ENCODE measurements at places on chromosomes 12 and 14. TPM values are rescaled to one million over a fixed set of nuclear protein-coding genes. Genes with fewer than 3 reads are reported as not detected.

The MUCL1 gene
- not detected for total RNA-seq

The KRT5 gene
- total RNA-seq, result not detected

The GPR137C gene
- 0.34 TPM for total RNA-seq

The REC8 gene
- total RNA-seq, result 27.8 TPM

The SLC25A47 gene
- not detected for total RNA-seq

The SIX6 gene
- not detected for total RNA-seq

The CLEC4A gene
- total RNA-seq, result 1.3 TPM

The LHX5 gene
- not detected for total RNA-seq

The LMO3 gene
- total RNA-seq, result not detected

The TMPRSS12 gene
- total RNA-seq, result not detected

The RNU4-1 gene
- 2,369 TPM for total RNA-seq

- DNase-seq, result no peak
These were observed 776 bp downstream of the RDH5 start for GRCh38 chr12:55720894-55721444.

DNA sequence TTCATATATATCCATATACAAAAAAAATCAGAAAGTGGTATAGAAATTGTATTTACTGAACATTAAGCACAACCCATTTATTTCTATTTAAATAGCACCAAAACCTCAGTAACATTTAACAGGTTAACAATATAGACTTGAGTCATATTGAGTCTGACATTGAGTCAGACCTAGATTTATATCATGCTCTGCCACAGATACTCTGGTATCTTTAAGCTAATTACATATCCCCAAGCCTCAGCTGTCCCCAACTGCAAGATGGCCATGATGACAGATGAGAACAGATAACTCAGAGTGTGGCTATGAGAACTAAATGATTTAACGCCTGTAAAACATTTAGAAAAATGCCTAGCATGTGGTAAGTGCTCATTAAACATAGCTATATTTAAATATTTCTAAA lies 40.3 kb downstream of the IFNG start:
- no peak for DNase-seq

- no peak for DNase-seq
These were observed 89.2 kb downstream of the CFAP54 start for GRCh38 chr12:96578526-96579125.

DNA sequence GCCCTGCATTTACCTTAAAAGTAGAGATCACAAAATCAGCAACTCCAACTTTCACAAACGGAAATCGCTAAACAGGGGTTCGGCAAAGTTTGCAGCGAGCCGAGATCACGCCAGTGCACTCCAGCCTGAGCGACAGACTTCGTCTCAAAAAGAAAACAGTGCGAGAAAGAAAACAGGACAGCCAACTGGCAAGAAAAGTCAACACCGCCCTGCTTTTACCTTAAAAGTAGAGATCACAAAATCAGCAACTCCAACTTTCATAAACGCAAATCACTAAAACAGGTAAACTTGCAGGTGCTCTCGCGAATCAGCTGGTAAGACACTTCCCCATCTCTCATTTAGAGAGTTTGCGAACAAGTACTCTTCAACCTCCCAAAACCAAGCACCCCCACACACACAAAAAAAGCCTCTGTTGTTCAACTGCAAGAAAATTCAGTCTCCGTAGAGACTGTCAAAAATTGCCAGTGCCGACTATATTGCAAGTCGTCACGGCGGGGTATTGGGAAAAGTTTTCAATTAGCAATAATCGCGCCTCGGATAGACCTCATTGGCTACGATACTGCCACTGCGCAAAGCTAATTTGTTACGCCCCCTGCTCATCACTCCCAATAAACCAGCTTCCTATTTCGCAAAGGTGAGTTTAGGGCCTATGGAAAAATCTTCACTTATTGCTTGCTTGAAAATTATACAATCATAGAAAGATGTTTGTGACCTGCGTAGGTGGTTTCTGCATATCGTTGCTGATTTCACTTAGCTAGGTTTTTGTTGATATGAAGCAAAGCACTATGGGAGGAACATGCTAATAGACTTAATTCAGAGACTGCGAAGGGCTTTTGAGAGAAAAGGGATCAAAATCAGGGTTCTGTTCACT lies at the start of gene RNU4-1:
Gene RNU4-1 (minus strand): TSS at position 577 of the 871 bp plus-strand sequence.
- DNase-seq, result peak; percentile 74

GRCh38 chr14:46048127-46048526 lies 603.5 kb downstream of the RPL10L start:
- no peak for DNase-seq

GRCh38 chr12:96103067-96103644 lies 67.8 kb upstream of the LTA4H start:
- no peak for DNase-seq

GRCh38 chr12:22334410-22335100 lies at the start of gene ST8SIA1:
Gene ST8SIA1, minus strand, starts transcription at chr12:22334707. Its CDS starts 475 bp downstream, at chr12:22334232.
- peak; percentile 11 for DNase-seq

- no peak for DNase-seq
These were observed 17.1 kb downstream of the DICER1 start for GRCh38 chr14:95140060-95140858.

GRCh38 chr14:85895603-85896002 lies 365.7 kb downstream of the FLRT2 start:
- no peak for DNase-seq

DNA sequence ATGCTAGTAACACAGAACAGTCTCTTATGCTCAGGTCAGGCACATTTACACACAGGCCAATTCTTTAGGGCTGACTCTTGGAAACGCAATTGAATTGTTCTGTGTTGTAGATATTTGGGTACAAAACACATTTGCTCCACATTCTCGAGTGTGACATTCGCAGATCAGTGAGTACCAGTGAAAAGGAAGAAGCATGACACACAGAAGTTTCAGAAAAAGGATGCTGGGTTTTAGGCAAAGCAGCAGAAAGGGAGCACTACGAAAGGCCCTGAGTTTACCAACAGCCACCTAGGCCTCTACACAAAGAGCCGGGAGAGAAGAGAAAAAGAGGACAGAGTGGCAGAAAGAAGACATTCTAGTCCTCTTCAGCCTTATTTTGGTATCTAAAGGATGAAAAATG lies 254.4 kb upstream of the BTG1 start:
- DNase-seq, result no peak

DNA sequence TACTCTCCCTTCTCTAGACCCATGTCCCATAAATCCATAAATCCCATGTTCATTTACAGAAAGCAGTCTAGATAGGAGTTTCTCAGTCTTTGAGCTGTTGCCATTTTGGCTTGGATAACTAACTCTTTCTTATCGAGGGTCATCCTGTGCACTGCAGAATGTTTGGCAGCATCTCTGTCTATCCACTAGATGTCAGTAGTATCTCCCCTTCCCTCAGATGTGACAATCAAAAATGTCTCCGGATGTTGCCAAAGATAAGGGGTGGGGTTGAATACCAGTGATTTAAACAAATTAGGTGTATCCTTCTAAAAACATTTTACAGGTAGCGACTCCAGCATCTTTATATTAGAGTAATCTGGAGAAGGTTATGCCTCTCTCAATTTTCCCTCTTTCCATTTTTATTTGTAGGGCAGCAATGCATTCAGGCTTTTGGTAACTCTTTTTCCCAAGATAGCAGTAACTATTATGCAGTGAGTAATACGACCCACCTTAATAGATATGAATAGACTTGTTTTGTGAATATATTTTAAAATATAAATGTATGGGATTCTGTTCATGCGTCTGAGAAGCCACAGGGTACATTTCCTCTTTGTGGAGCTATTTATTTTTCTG lies 100.7 kb downstream of the LRRK2 start:
- DNase-seq, result no peak

DNA sequence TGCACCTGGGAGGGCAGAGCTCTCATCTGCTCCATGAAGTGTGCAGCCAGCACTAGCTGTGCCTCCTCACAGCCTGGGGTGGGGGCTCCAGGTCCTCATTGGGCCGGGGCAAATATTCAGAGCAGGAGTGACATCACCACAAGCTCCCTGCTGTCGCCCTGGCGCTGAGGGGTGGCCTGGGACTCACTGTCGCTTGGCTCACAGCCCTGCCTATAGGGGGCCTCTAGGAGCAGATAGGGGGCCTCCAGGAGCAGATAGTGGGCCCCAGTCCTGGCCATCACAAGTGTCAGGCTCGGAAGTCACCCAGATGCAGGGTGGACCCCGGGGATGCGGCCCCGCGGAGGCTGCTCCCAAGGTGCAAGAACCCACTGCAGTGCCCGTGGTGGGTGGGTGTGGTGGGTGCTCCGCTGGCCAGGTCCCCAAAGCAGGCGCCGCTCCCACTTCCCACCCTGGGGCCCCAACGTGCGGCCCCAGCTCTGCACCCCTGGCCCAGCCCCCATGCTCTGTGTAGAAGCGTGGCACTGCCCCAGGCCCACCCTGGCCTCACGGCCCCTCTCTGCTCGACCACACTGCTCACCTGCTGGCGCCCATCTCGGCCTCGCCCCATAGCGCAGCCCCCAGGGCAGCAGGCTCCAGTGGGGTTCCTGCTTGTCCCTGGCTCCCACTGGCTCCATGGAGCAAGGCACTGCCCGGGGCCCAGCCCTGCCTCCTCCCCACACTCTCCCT lies 18.0 kb downstream of the SYNJ2BP start:
- DNase-seq, result no peak

- no peak for DNase-seq
These were observed 19.6 kb upstream of the TMEM106C start for GRCh38 chr12:47943623-47944340.

GRCh38 chr12:113232089-113232839 lies 11.0 kb downstream of the TPCN1 start:
- DNase-seq, result no peak

DNA sequence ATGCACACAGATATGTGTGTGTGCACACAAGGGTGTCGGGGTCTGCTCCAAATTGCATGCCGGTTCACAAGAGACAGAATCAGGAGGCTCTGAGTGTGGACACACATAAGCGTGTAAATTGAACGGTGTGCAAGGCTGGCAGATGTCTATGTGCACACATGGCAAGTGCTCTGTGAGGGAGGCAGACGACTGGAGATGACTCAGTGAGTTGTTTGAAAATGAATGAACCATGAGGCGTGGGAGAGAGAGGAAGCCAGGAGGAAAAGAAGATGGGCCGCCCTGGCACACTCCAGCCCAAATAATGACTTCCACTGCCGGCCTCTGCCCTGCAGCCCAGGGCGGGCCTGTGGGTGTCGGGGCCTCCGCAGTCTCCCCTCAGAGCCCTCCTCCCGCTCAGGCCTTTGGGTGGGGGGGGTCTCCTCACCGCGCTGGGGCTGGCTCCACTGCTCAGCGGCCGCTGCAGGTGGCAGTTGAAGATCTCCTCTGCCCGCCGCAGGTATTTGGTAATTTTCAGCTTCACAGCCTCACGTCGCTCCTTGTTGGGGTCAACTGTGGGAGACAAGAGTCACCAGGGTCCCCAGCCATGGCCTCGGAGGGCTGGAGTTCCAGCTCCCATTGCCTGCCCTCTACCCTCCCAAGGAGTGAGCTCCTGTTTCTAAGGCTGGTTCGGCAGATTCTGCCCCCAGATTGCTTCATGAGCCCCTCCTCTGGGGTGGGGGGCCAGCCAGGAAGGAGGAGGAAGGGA lies 3.5 kb downstream of the RPS6KL1 start:
- DNase-seq, result no peak

GRCh38 chr14:106879241-106879640 lies 1352.9 kb downstream of the TMEM121 start:
- DNase-seq, result peak; percentile 37

- DNase-seq, result no peak
These were observed 73.0 kb downstream of the GCH1 start for GRCh38 chr14:54829486-54830224.

- DNase-seq, result no peak
These were observed 13.2 kb downstream of the HEBP1 start for GRCh38 chr12:12986775-12987331.

GRCh38 chr12:24109381-24110039 lies 160.0 kb upstream of the SOX5 start:
- DNase-seq, result no peak

DNA sequence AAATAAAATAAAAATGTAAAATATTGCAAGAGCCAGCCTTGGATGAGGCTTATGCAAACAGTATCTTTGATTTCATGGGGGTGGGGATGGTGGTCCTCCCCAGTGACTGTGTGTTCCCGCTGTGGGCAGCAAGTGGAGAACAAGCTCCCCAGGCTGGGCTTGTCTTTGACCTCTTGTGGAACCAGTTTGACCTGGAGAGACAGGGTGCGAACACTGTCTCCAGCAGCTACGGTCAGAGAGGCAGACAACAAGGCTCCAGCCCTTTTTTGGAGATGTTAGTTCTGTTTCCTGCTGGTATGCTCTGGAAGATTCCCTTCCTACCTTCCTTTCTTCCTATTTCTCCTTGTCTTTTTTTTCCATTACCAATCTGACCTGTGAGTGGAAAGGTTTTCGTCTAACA lies 21.8 kb upstream of the WSCD2 start:
- DNase-seq, result no peak

- peak; percentile 54 for DNase-seq
These were observed 13.8 kb downstream of the PRPF40B start for GRCh38 chr12:49636979-49637755.

GRCh38 chr14:96001866-96002497 lies 37.2 kb upstream of the C14orf132 start:
- no peak for DNase-seq

DNA sequence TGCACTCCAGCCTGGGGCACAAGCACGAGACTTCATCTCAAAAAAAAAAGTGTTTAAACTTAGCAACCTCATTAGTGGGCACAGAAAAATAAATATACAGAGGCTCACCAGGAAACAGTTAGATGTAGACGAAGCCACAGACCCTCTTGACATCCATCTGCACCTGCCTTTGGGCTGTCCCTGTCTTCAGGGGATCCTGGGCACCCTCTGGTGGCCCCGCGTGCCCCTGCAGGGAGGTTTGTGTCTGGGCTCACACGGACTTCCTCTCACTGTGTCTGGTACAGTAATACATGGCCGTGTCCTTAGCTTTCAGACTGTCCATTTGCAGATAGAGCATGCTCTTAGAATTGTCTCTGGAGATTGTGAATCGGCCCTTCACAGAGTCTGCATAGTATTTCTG lies 916.5 kb downstream of the TMEM121 start:
- peak; percentile 14 for DNase-seq

- no peak for DNase-seq
These were observed 95.6 kb upstream of the SLC38A2 start for GRCh38 chr12:46468160-46468559.

GRCh38 chr14:92012121-92012748 lies 27.6 kb downstream of the TRIP11 start:
- DNase-seq, result no peak

- DNase-seq, result peak; percentile 31
These were observed 127.7 kb downstream of the SNAPC1 start for GRCh38 chr14:61889914-61890351.

DNA sequence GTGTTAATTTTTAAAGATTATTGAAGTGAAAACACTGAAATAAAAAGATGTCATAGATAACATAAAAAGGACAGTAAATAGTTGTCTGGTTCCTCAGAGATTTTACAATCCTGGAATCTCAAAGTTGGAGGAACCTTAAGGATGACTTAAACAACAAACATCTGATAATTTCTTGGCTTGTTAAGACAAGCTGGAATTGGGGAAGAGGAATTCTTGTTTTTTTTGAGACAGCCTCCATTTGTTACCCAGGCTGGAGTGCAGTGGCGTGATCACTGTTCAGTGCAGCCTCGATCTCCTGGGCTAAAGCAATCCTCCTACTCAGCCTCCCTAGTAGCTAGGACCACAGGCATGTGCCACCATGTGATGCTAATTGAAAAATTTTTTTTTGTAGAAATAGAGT lies 2.3 kb downstream of the ZNF410 start:
- no peak for DNase-seq

All from activated T-helper 1 cell treated with anti-CD3 and anti-CD28 coated beads, Interleukin-12 subunit alpha, Interleukin-12 subunit beta, Interleukin-2, Interleukin-4 antibody, amounts not matched to agents 30 ng/mL and 10 ng/mL and 1 ng/mL, durations not matched to agents 14 hours and 24 hours and 36 hours (primary cell).